ENCODE measurements at places on chromosomes 11 and 22. TPM values are rescaled to one million over a fixed set of nuclear protein-coding genes. Genes with fewer than 3 reads are reported as not detected.

The C22orf42 gene
- not detected for total RNA-seq

The TENM4 gene
- total RNA-seq: 33.5 TPM

The CYB5R2 gene
- 1.9 TPM for total RNA-seq

The OR52E8 gene
- not detected for total RNA-seq

The SERPIND1 gene
- 0.80 TPM for total RNA-seq

Data from HT1080 (cell line).